ENCODE measurements at places on chromosomes 6 and 20.
A peak's percentile ranks its signal among the peaks of the same experiment; 100 is the strongest.

DNA sequence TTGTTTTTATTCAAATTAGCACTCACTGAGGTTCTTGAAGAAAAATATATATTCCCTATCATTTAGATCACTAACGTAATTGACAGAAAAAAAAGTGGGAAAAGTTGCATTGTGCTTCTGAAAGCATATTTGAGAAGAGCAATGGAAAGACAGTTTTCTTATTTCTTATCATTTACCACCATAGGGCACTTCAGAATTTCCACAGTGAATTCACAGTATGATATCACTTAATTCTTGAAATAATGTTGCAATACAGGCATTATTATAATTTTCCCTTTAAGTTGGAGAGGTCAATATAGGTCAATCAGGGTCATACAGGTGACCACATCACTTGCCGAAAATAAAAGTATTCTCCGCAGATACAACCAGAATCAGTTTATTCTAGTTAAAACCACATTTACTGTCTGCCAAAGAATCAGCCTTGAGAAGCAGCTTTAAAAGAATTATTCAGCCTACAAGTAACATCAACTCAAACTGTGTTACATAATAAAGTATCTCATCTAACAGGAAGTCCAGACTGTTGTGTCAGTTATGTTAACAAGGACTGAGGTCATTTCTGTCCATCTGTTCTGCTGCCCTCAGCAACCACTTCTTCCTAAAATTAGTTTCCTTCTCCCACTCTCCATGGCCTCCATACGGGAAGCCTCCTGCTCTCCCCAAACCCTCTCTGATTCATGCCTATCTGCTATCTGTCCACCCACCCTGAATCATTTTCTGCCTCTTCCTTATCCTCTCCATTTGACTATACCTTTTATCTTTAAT lies 121.2 kb downstream of the SIM1 start:
- no peak for DNase-seq

DNA sequence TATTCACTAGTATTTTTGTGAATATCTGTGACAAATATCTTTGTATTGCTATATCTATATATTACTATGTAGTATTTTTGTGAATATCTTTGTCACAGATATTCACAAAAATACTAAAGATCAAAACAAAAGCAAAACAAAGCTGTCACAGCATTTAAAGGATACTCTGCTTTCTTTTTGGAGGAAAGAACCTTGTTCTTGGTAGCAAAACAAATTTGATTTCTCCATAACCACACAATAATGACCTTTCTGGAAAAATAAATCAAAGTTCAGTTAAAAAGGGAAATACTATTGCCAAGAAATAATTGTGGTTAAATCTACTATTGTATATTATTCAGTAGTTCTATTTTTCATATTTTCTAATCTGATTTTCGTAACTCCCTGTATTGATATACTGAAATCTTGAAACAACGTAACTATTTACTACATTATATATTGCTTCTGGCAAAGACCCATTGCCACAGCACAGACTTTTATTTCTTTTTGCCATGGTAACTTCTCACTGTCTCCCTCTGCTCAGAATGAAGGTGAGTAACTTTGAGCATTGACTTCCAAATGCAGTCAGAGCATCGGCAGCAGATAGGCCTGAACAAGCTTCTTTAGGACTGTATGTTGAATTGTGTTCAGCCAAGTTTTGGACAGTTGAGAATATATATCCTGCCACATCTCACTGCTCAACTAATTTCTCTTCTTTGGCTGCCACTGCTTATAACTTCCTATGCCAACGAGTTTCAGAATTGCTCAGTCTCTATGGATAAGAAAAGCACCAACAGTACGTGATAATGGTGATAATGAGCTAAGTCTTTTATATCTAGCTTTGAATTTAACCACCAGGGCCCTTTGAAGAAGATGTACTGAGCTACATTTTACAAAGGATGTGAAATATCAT lies 1097.2 kb upstream of the GJE1 start:
- DNase-seq = no peak

DNA sequence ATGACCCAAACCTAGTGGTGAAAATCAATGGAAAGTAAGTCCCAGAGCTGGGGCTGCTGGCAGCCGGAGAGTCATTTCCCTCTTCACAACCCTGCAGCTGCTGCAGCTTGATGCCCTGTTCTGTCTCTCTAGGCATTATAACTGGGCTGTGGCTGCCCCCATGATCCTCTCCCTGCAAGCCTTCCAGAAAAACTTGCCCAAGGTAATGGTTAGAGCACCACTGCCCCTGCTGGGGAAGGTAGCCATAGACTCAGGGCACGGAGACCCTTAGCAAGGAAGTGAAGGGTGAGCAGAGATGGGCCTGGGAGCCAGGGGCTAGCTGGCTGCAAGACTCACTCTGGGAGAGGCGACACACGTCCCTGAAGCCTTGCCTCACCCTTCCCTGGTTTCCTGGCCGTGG lies 12.0 kb downstream of the LPIN3 start:
- DNase-seq = no peak

DNA sequence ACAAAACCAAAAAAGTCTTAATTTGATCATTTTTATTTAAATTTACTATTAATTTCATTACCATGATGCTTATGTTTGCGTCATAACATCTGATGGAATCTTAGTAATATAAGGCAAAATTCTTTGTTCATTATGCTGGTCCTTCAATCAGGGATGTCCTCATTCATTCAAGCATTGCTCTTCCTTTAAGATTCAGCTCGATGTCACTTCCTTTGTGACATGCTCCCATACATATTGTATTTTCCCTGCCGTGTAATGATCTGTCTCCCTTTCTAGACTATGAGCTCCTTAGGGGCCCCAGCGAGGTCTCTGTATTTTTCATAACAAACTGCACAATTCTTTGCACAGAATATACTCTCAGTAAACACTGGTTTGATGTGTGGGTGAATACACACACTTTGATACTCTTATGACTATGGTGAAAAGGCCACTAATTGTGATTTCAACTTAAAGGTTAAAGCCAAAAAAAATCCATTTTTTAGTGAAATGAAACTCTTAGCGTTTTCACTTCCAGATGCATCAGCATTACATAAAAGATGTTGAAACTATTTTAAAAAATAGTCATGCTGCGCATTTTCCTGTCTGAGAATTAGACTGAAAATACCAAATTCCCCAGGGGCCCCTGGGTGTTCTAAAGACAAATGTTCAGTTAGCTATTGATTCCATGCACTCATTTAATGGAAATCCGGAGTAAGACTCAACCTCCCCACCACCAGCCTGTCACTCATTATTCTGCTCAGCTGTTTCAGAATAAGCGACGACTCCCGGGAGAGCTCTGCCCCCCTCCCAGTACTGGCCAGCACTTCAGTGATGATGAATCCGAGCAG lies 169.7 kb downstream of the ATXN1 start:
- DNase-seq = peak; percentile 28

GRCh38 chr20:43836790-43837189 lies 77.9 kb upstream of the TOX2 start:
- no peak for DNase-seq

- no peak for DNase-seq
These were observed 316.3 kb downstream of the ARHGAP18 start for GRCh38 chr6:129393654-129394053.

Data from stimulated activated CD4-positive, alpha-beta T cell treated with anti-CD3 and anti-CD28 coated beads, TNF-alpha, amount 100 ng/mL, for 48 hours (primary cell).